Large intestine (tissue), 12 donors: ENCODE measurements at places on chromosomes 2 and 18. TPM values are rescaled to one million over a fixed set of nuclear protein-coding genes. Genes with fewer than 3 reads are reported as not detected.

The NCKAP5 gene
- 4.3 TPM for polyA plus RNA-seq

The MC2R gene
- 0.06 TPM for polyA plus RNA-seq

The EFR3B gene
- polyA plus RNA-seq, result 6.2 TPM

The CERKL gene
- 7.6 TPM for polyA plus RNA-seq

The ST8SIA3 gene
- polyA plus RNA-seq, result 2.6 TPM

The VSNL1 gene
- 0.70 TPM for polyA plus RNA-seq

The CLASP1 gene
- 31.8 TPM for polyA plus RNA-seq

The LTBP1 gene
- polyA plus RNA-seq, result 22.9 TPM

GRCh38 chr2:179909845-179910734 is 48.7 kb upstream of the ZNF385B start:
- H3K4me1 ChIP-seq, result no peaks in the 10 kb centered on the region
- H3K27me3 ChIP-seq, result peaks cover 2% of the 10 kb centered on the region
- H3K4me3 ChIP-seq, result no peak overlapping the region
- no peaks in the 10 kb centered on the region for H3K36me3 ChIP-seq
- no peak for DNase-seq

DNA sequence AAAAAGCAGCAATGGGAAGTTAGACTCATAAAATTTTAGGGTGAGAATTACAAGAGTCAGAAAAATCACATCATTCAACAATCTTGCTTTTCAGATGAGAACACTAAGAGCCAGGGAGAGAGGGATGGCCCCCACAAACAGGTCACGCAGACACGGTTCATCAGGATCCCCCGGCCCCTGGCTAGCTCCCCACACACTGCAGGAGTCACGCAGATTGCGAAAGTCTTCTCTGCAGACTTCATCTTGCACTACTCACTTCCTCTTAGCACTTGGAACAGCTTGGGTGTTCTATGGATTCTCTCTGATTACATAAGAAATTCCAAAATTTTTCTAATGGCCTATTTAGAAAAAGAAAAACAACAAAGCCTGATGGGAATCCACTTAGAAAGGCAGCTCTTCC is 21.6 kb upstream of the SULT1C2 start:
- no peaks in the 10 kb centered on the region for H3K36me3 ChIP-seq
- peaks cover 79% of the 10 kb centered on the region for H3K4me1 ChIP-seq
- H3K27ac ChIP-seq, result peak overlapping the region; percentile 54
- no peaks in the 10 kb centered on the region for H3K27me3 ChIP-seq
- no peak overlapping the region for H3K4me3 ChIP-seq

- no peak overlapping the region for H3K4me3 ChIP-seq
- H3K27me3 ChIP-seq, result no peaks in the 10 kb centered on the region
- no peak overlapping the region for H3K27ac ChIP-seq
- no peaks in the 10 kb centered on the region for H3K36me3 ChIP-seq
- no peaks in the 10 kb centered on the region for H3K4me1 ChIP-seq
- DNase-seq, result no peak
Observed at GRCh38 chr18:36047521-36047920, 19.8 kb downstream of the RPRD1A start.

- no peak for DNase-seq
- H3K36me3 ChIP-seq, result no peaks in the 10 kb centered on the region
- H3K4me3 ChIP-seq, result no peak overlapping the region
- no peak overlapping the region for H3K27ac ChIP-seq
- no peaks in the 10 kb centered on the region for H3K4me1 ChIP-seq
Observed at GRCh38 chr2:158735822-158736580, 59.1 kb upstream of the DAPL1 start.

- no peaks in the 10 kb centered on the region for H3K36me3 ChIP-seq
- no peaks in the 10 kb centered on the region for H3K27me3 ChIP-seq
- no peak for DNase-seq
- H3K27ac ChIP-seq, result no peak overlapping the region
- H3K4me3 ChIP-seq, result no peak overlapping the region
- no peaks in the 10 kb centered on the region for H3K4me1 ChIP-seq
Observed at GRCh38 chr18:47615043-47615442, 315.4 kb downstream of the SMAD2 start.

DNA sequence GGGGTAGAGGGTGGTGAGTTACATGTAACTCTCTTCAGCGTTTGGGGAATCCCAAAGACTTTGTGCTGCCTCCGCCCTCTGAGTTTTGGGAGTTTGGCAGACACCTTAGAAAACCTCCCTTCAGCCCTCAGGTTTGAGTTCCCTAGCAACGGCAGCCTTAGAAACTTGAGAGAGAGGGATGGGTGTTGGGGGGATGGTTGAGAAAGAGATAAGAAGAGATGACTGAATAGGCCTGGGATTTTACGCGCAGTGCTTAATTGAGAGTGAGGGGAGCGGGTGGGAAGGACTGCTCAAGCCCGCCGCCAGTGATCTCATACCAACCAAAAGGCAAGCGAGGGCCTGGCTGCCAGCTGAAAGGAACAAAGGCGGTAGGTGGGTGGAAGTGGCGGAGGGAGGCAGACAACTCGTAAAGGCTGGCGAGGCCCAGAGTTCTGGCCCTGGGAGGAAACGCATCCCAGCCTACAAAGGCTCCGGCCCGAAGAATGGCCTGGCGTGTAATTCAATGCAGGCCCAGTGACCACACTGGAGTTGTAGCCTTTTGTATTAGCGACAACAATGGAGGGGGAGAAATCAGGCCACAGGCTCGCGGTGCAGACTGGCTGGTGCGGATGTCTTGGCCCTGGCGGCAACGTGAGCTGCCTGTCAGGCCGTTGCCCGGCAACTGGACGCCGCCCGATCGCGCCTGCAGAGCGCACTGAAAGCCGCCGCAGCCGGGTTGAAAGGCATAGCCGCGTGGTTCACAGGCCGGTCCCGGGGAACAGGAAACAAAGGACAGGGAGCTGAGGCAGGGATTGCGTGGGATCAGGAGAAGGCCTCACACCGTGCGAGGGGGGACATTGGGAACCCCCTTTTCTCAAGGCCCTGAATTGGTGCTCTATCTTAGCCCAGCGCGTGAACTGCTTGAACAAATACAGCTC is 39.9 kb upstream of the DARS1 start:
- H3K4me3 ChIP-seq, result no peak overlapping the region
- no peaks in the 10 kb centered on the region for H3K36me3 ChIP-seq
- peaks cover 9% of the 10 kb centered on the region for H3K4me1 ChIP-seq
- DNase-seq, result peak; percentile 81

- peaks cover 3% of the 10 kb centered on the region for H3K4me1 ChIP-seq
- no peak for DNase-seq
- H3K36me3 ChIP-seq, result peaks cover 3% of the 10 kb centered on the region
- H3K27ac ChIP-seq, result no peak overlapping the region
- H3K4me3 ChIP-seq, result no peak overlapping the region
Observed at GRCh38 chr2:98500561-98500960, 55.9 kb downstream of the INPP4A start.

- H3K27me3 ChIP-seq, result no peaks in the 10 kb centered on the region
- no peak overlapping the region for H3K4me3 ChIP-seq
- no peak overlapping the region for H3K27ac ChIP-seq
- DNase-seq, result no peak
Observed at GRCh38 chr2:167132906-167133555, 244.8 kb downstream of the XIRP2 start.

- H3K36me3 ChIP-seq, result no peaks in the 10 kb centered on the region
- DNase-seq, result peak; percentile 39
- no peaks in the 10 kb centered on the region for H3K27me3 ChIP-seq
Observed at GRCh38 chr2:221896505-221897151, 324.5 kb upstream of the EPHA4 start.

GRCh38 chr2:239792405-239793084 is 232.6 kb downstream of the NDUFA10 start:
- no peak overlapping the region for H3K4me3 ChIP-seq
- H3K4me1 ChIP-seq, result no peaks in the 10 kb centered on the region
- H3K36me3 ChIP-seq, result no peaks in the 10 kb centered on the region
- DNase-seq, result no peak

DNA sequence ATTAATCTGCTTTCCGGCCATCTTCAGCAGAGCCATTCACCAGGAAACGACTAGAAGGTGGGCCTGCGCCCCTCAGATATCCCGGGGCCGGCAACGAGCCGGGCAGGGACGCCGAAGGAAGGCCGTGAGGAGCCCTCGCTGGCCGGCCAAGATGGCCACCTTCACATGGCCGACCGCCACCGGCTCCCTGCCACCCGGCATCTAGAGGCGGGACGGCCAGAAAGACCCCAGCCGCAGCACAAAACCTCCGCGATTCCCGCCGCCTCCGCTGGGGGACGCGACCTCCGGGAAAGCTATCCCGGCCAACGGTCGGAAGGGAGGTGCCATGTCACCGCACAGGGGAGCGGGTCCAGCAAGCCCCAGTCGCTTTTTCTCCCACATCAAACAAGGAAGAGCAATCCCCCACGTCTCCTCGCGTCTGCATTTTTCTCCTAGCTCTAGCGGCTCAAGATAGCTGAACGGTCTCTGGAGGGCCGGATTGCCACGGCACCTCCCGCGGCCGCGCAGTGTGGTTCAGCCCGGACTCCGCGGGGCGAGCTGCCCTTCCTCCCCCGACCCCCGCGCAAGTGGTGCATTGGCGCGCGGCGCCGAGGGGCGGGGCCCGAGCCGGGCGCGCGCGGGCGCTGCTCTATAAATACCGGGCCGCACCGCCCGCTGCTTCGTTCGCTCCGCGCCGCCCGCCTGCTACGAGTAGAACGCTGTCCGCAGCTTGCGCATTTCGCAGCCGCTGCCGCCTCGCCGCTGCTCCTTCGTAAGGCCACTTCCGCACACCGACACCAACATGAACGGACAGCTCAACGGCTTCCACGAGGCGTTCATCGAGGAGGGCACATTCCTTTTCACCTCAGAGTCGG is at the start of gene MAT2A:
Gene MAT2A, plus strand, starts transcription at position 662 of the 854 bp plus-strand sequence. Its CDS starts 120 bp downstream, at position 782.
- H3K27me3 ChIP-seq, result no peaks in the 10 kb centered on the region

GRCh38 chr2:38218591-38218991 is 142.6 kb upstream of the CYP1B1 start:
- H3K4me1 ChIP-seq, result no peaks in the 10 kb centered on the region
- DNase-seq, result no peak
- no peaks in the 10 kb centered on the region for H3K36me3 ChIP-seq

DNA sequence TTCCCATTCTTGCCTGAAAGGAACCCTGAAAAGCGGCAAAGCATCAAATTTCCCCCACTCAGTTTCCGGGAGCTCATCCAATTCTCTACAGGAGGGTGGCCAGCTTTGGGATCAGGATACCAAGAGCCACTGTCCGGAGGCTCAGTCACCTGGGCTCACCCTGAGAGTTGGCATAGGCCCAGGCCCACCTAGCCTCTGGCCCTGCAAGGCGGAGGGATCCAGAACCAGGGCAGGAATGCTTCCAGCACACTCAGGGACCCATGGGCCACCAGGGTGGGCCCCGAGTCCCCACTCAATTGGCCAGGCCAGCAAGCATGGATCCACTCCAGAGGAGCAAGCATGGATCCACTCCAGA is 432.9 kb upstream of the MYT1L start:
- H3K36me3 ChIP-seq, result no peaks in the 10 kb centered on the region
- H3K27me3 ChIP-seq, result no peaks in the 10 kb centered on the region
- no peak for DNase-seq
- no peak overlapping the region for H3K27ac ChIP-seq
- no peak overlapping the region for H3K4me3 ChIP-seq

DNA sequence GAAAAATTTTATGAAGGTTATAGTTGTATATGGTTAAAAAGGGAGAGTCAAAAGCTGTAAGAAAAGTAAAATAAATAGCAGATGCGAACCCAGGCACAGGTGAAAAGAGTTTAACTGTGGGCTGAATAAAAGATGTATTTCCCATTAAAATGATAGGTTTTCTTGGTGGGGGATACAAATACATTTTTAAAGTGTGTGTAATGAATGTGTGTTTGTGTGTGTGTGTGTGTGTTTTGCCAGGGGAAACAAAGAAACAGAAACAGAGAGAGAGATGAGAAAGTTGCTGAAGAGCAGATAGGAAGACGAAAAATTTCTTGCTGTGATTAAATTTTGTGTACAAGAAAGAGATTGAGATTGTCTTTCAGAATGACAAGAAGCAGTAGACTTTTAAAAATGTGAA is 12.1 kb downstream of the TFPI start:
- peak overlapping the region; percentile 23 for H3K27ac ChIP-seq
- no peaks in the 10 kb centered on the region for H3K36me3 ChIP-seq
- peaks cover 10% of the 10 kb centered on the region for H3K4me1 ChIP-seq
- no peak for DNase-seq
- no peaks in the 10 kb centered on the region for H3K27me3 ChIP-seq

- H3K27ac ChIP-seq, result no peak overlapping the region
- H3K27me3 ChIP-seq, result no peaks in the 10 kb centered on the region
- peaks cover 46% of the 10 kb centered on the region for H3K4me1 ChIP-seq
- no peak for DNase-seq
- H3K36me3 ChIP-seq, result no peaks in the 10 kb centered on the region
Observed at GRCh38 chr2:219107758-219108157, 47.0 kb upstream of the IHH start.

DNA sequence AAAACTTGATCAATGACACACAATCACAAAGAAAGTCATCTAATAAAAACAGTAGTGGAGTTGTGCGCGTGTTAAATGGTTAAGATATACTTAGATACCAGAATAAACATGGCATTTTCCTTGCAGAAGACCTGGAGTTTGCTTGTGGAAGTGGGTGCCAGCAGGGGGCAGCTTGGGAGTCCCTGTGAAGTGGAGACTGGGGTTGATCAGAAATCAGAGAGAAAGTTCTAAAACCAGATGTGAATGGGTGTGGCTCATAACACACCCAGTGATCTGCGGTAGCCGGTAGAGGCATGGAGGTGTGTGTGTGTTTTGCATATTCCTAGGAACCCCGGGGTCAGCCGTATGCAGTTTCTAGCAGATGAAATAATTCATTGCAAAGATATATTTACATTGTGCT is 300.1 kb upstream of the TRIB2 start:
- H3K4me1 ChIP-seq, result no peaks in the 10 kb centered on the region
- no peaks in the 10 kb centered on the region for H3K27me3 ChIP-seq
- no peak overlapping the region for H3K4me3 ChIP-seq
- no peak overlapping the region for H3K27ac ChIP-seq
- DNase-seq, result no peak
- no peaks in the 10 kb centered on the region for H3K36me3 ChIP-seq

DNA sequence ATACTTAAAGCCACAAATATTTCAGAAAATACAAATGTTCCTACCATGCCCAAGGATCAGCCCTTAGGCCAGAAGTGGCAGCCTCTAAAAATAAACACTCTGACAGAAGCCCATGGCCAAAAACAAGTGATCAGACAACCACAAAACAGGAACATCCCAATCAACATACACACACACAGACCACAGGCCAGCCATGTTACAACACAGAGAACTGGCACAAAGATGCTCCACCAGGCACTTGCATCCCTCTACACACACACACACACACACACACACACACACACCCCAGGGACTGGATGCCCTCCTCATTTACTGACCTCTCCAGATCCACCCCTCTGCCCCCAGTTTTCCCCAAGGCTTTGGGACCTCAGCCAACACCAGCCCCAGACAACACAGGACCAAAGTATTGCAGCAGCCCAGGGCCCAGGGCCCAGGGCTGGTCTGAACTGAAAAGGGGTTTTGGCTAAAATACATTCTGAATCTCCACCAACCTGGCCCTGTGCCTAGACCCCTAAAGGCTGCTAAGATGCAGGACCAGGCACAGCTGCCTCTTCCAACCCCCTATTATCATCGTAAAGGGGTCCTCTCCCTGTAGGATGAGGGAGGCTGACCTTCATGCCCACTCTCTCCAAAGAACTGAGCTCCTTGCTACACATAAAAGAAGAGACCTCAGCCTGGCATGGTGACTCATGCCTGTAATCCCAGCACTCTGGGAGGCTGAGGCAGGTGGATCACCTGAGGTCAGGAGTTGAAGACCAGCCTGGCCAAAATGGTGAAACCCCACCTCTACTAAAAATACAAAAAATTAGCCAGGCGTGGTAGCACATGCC is 151.4 kb downstream of the TNS1 start:
- no peak overlapping the region for H3K27ac ChIP-seq
- peaks cover 34% of the 10 kb centered on the region for H3K36me3 ChIP-seq
- no peaks in the 10 kb centered on the region for H3K27me3 ChIP-seq
